Type B pancreatic cell (in vitro differentiated cells): ENCODE measurements at places on chromosomes 16 and 17.

- H3K36me3 ChIP-seq = peaks cover 4% of the 10 kb centered on the region
- peaks cover 14% of the 10 kb centered on the region for H3K4me1 ChIP-seq
- no peak for DNase-seq
Measured at GRCh38 chr17:81683208-81683583, 401 bp downstream of the ARL16 start.

- DNase-seq = no peak
- no peak overlapping the region for H3K4me3 ChIP-seq
- H3K36me3 ChIP-seq = peaks cover 15% of the 10 kb centered on the region
- H3K4me1 ChIP-seq = peaks cover 8% of the 10 kb centered on the region
- no peaks in the 10 kb centered on the region for H3K27me3 ChIP-seq
Measured at GRCh38 chr16:11543661-11544393, 42.9 kb downstream of the LITAF start.

DNA sequence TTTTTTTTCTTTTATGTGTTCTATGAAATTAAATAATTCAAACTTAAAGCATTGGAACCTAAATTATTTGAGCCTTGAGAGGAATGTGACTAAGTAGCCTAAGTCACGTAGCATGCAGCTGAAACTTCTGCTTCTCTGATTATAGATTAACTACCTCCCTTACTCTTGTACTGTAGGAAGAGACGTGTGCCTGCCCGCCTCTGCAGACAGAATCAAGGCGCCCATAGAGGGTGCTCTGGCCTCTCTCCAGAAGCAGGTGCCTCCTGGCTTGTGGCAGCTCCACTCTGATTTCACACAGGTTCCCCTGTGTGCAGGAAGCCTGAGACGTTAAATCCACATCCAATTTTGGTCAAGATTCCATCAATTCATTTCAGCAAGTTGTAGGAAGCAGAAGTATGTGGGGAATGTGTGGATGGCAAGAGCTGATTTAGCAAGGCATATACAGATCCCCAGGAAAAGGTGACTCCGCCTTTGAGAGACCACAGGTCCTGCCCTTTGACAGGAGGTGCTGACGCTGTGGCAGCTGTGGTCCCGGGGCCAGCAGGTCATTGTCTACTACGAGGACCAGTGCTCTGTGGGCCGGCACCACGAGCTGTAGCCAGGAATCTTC is 1418.8 kb downstream of the CDH11 start:
- no peaks in the 10 kb centered on the region for H3K36me3 ChIP-seq
- peaks cover 8% of the 10 kb centered on the region for H3K4me1 ChIP-seq
- H3K4me3 ChIP-seq = peak overlapping the region; percentile 66
- no peak for DNase-seq
- H3K27ac ChIP-seq = peak overlapping the region; percentile 68

DNA sequence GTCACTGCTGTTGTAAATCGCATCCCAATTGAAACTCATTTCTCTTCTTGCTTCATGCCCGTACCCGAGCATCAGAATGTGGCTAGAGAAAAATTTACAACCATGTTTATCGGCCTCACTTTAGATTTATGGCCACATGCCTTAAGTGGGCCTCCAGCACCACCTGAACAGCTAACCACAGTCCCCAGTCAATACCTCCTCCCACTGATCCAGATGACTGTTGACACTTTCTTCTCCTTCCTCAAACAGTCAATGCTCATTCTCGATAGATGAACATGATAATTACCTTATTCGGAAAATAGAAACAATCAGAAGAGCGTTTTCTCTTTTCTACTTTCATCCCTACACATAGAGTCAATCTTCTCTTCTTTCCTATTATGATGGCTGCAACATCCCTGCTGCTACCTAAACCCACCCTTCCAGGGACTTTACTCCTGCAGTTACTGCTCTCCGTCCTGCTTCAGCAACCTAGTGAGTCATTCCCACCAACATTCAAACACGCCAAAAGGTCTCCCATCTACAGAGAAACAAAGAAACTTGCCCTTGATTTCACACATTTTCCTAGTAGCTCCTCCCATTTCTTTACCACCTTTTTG is 416.3 kb upstream of the MAF start:
- no peak overlapping the region for H3K4me3 ChIP-seq
- H3K27ac ChIP-seq = no peak overlapping the region
- no peak for DNase-seq
- no peaks in the 10 kb centered on the region for H3K4me1 ChIP-seq
- no peaks in the 10 kb centered on the region for H3K27me3 ChIP-seq

DNA sequence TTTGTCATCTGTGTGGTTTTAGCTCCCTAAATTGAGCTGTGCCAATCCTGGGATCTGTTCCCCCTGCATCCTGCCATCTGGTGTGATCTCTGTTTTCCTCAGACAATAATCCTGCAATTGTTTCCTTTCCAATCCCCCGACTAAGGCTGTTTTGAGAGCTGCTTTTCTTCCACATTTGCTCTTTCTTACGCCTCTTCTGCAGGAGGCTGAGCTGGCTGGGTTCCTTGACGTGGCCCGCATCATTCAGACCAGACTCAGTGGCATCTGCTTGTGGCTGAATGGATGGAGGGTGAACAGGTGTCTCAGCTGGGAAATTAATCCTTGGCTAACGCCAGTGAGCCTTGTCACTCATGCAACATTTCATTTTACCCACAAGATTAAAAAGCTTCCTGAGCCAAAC is 9.8 kb upstream of the MED9 start:
- H3K36me3 ChIP-seq = no peaks in the 10 kb centered on the region
- H3K27ac ChIP-seq = no peak overlapping the region
- H3K27me3 ChIP-seq = peaks cover 56% of the 10 kb centered on the region
- H3K4me3 ChIP-seq = no peak overlapping the region
- no peaks in the 10 kb centered on the region for H3K4me1 ChIP-seq

- H3K4me1 ChIP-seq = no peaks in the 10 kb centered on the region
- no peak for DNase-seq
- H3K36me3 ChIP-seq = no peaks in the 10 kb centered on the region
- H3K27me3 ChIP-seq = no peaks in the 10 kb centered on the region
- H3K4me3 ChIP-seq = no peak overlapping the region
- H3K27ac ChIP-seq = no peak overlapping the region
Measured at GRCh38 chr16:79210607-79211006, 389.9 kb downstream of the MAF start.

DNA sequence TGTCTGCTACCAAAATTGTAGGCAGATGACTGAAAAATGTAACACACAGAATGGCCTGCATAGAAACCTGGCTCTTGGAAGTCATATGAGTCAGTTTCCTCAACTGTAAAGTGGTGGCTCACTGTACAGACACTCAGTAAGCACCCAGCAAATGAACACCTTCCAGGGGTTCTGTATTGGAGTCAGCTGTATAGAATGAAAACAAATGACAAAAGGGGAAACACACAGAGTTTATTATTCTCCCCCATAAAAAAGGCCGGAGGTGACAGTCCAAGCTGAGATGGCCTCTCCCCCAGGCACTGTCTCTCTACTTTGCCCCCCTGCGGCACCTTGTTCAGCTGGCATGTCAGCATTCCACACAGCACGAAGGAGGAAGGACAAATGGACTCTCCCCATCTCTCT is 6.2 kb upstream of the MEOX1 start:
- H3K4me1 ChIP-seq = peaks cover 56% of the 10 kb centered on the region
- H3K27me3 ChIP-seq = no peaks in the 10 kb centered on the region
- H3K36me3 ChIP-seq = no peaks in the 10 kb centered on the region
- H3K27ac ChIP-seq = peak overlapping the region; percentile 90
- H3K4me3 ChIP-seq = peak overlapping the region; percentile 54

- H3K27ac ChIP-seq = no peak overlapping the region
- DNase-seq = no peak
- no peak overlapping the region for H3K4me3 ChIP-seq
- H3K4me1 ChIP-seq = no peaks in the 10 kb centered on the region
- H3K27me3 ChIP-seq = peaks cover 66% of the 10 kb centered on the region
Measured at GRCh38 chr16:86356804-86357203, 153.5 kb upstream of the FOXF1 start.

GRCh38 chr16:72277749-72278148 is 105.8 kb upstream of the PMFBP1 start:
- H3K4me1 ChIP-seq = peaks cover 1% of the 10 kb centered on the region
- no peaks in the 10 kb centered on the region for H3K27me3 ChIP-seq
- H3K4me3 ChIP-seq = no peak overlapping the region

GRCh38 chr17:40615068-40615840 is 32.4 kb downstream of the SMARCE1 start:
- no peak for DNase-seq
- peaks cover 25% of the 10 kb centered on the region for H3K27me3 ChIP-seq
- H3K36me3 ChIP-seq = no peaks in the 10 kb centered on the region
- peak overlapping the region; percentile 74 for H3K27ac ChIP-seq
- H3K4me1 ChIP-seq = peaks cover 10% of the 10 kb centered on the region

GRCh38 chr17:81272616-81273015 is 22.5 kb downstream of the SLC38A10 start:
- H3K36me3 ChIP-seq = peaks cover 31% of the 10 kb centered on the region
- no peaks in the 10 kb centered on the region for H3K27me3 ChIP-seq
- no peak for DNase-seq
- H3K27ac ChIP-seq = no peak overlapping the region
- peaks cover 5% of the 10 kb centered on the region for H3K4me1 ChIP-seq

GRCh38 chr17:75740215-75740614 is 19.0 kb downstream of the ITGB4 start:
- H3K4me3 ChIP-seq = no peak overlapping the region
- DNase-seq = no peak
- no peaks in the 10 kb centered on the region for H3K36me3 ChIP-seq
- H3K4me1 ChIP-seq = no peaks in the 10 kb centered on the region
- peaks cover 3% of the 10 kb centered on the region for H3K27me3 ChIP-seq
- H3K27ac ChIP-seq = no peak overlapping the region

GRCh38 chr17:11924076-11924475 is 73.2 kb downstream of the ZNF18 start:
- no peaks in the 10 kb centered on the region for H3K4me1 ChIP-seq
- H3K27me3 ChIP-seq = peaks cover 5% of the 10 kb centered on the region
- no peak for DNase-seq

GRCh38 chr17:20032636-20033035 is 23.5 kb downstream of the SPECC1 start:
- no peaks in the 10 kb centered on the region for H3K4me1 ChIP-seq
- DNase-seq = no peak
- no peak overlapping the region for H3K27ac ChIP-seq

- peaks cover 10% of the 10 kb centered on the region for H3K4me1 ChIP-seq
- peaks cover 3% of the 10 kb centered on the region for H3K27me3 ChIP-seq
- no peaks in the 10 kb centered on the region for H3K36me3 ChIP-seq
- H3K4me3 ChIP-seq = no peak overlapping the region
- no peak overlapping the region for H3K27ac ChIP-seq
Measured at GRCh38 chr16:84215531-84215930, 24.3 kb downstream of the KCNG4 start.

DNA sequence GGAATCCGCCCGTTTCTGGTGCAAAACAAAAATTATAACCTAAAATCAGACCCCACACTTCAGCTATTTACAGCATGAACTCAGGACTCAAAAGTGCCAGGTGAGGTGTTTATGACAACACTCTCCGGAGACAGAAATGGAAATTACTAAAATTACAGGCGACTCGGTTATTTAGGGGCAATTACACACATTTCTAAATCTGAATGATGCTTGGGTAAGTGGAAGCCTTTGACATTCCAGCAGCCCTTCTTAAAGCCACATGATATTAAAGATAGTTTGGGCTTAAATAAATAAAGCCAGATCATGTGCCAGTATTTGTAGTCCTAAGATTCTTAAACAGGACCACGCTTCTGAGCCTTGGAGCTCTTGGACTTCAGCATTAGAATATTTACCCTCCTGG is 36.7 kb upstream of the PMP22 start:
- H3K4me1 ChIP-seq = peaks cover 8% of the 10 kb centered on the region
- no peak for DNase-seq
- H3K27ac ChIP-seq = no peak overlapping the region
- H3K27me3 ChIP-seq = peaks cover 3% of the 10 kb centered on the region
- H3K36me3 ChIP-seq = no peaks in the 10 kb centered on the region

GRCh38 chr16:22356930-22357634 is 17.3 kb downstream of the CDR2 start:
- H3K36me3 ChIP-seq = peaks cover 15% of the 10 kb centered on the region
- no peak overlapping the region for H3K27ac ChIP-seq
- H3K4me3 ChIP-seq = no peak overlapping the region
- no peak for DNase-seq
- H3K4me1 ChIP-seq = peaks cover 10% of the 10 kb centered on the region

DNA sequence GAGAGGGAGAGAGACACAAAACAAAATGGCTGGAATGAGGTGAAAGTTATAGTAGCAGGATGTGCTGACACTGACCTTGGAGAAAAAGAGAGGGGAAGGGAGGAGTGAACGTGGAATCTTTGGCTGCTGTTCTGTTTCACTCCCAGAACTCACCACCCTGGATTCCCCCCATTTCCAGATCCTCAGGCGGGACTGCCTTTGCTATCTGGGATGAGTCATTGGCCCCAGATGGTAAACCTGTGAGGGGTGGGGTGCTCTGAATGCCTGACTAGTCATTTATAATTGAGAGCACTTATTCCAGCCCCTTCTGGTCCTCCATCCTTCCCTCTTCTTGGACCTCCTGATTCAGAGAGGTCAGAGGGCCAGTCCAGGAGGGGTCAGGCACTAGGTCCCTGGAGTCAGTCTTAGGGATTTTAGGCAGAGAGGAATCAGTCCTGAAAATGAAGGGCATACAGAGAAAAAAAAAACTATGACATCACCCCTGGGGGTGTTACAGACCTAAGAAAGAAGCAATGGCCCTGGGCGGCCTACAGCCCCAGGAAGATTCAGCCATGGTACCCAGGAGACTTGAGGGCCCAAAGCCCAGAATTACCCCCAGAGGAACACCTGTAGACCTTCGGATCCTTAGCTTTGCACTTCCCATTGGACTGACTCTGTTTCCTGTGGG is 2.2 kb upstream of the ZG16 start:
- no peaks in the 10 kb centered on the region for H3K36me3 ChIP-seq
- DNase-seq = no peak
- H3K27me3 ChIP-seq = no peaks in the 10 kb centered on the region
- peaks cover 5% of the 10 kb centered on the region for H3K4me1 ChIP-seq
- no peak overlapping the region for H3K27ac ChIP-seq

DNA sequence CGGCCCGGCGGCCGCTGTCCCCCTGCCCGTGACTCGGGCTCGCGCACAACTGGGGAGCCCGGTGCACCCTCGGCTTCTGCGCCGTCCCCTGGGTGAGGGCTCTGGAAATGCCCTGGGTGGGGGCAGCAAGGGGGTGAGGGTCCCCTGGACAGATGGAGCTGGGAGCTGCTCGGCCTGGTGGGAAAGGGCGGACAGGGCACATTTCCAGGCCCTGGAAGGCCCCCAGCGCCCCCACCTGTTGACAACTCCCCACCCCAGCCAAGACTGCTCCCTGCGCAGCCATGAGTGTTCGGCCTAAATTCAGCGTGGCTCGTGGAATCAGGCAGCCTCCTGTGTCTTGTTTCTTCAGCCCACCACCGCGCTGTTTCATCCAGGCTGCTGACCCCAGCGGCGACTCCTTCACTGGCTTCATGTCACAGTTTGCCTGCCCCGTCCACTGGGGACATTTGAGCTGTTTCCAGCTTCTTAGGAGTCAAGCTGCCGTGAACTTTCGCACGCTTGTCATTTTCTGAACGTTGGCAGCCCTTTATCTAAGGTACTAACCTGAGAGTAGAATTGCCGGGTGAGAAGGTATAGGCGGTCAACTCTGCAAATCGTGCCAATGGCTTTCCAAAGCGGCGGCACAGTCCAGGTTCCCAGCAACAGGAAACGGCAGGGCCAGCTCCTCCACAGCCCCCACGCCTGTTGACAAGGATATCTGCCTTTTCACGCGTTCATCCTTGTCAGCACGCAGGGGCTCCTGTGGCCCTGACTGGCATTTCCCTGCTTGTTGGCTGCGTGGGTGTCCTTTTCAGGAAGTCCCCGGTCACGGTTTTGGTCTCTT is 895 bp downstream of the UTS2R start:
- peaks cover 29% of the 10 kb centered on the region for H3K27me3 ChIP-seq
- DNase-seq = no peak
- no peak overlapping the region for H3K27ac ChIP-seq
- H3K4me3 ChIP-seq = peak overlapping the region; percentile 48
- no peaks in the 10 kb centered on the region for H3K36me3 ChIP-seq
- peaks cover 18% of the 10 kb centered on the region for H3K4me1 ChIP-seq

GRCh38 chr16:47316442-47317015 is 144.3 kb downstream of the ITFG1 start:
- no peak overlapping the region for H3K4me3 ChIP-seq
- no peaks in the 10 kb centered on the region for H3K27me3 ChIP-seq
- no peak for DNase-seq
- H3K4me1 ChIP-seq = no peaks in the 10 kb centered on the region
